ENCODE measurements at places on chromosomes 2 and 18.

DNA sequence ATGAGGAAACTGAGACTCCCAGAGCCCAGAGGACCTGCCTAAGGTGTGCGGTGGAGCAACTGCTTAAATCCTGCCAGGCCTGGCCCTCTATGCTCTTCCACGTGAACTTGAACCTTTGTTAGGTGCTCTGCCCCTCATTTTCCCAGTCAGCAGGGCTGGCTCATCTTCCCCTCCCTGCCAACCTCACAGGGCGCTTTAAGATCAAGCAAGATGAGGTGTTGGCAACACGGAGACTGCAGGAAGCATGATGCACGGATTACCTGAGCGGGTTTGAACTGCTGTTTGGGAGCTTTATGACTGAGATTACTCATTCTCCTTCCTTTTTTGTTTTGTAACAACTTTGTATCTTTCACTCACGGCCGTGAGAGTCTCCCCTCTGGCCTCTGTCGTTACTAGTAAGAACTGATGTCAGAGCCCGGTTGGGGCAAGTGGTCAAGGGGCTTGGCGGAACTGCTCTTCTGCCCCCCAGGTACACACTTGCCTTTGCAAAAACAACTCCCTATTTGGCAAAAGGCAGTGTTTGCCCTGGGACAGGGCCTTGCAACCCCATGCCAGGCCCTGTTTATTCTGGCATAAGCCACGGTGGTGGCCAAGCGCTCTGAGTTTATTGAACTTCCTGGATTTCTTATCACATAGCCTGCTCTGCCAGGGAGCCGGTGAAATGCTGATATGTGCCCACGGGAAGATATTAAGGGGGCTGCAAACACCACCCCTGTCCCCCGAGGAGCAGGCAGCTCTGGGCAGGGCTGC is 127.8 kb downstream of the INHBB start:
- no peak for DNase-seq

- DNase-seq = no peak
Observed at GRCh38 chr2:231743376-231744116, 35.2 kb downstream of the PTMA start.

GRCh38 chr2:112836163-112836560 is 417 bp downstream of the IL1B start:
- no peak for DNase-seq

DNA sequence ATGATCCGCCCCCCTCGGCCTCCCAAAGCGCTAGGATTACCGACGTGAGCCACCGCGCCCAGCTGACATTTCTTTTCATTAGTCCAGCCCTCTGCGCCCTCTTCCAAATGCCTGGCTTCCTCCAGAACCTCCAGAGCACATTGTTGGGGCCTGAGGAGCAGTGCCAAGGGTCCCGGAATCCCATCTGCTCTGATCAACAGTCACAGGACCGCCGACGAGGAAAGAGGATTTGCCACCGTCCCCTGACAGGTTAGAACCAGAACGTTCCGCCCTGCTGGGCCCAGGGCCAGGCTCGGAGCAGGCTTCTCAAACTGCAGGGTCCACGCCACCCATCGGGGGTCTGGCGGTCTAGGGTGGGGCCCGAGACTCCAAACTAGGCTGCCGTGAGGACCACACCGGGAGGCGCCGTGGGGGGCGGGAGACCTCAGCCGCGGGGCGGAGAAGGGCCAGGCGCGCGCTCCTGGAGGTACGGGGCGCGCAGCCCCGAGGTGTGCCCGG is 36.9 kb upstream of the ITM2C start:
- DNase-seq = no peak

DNA sequence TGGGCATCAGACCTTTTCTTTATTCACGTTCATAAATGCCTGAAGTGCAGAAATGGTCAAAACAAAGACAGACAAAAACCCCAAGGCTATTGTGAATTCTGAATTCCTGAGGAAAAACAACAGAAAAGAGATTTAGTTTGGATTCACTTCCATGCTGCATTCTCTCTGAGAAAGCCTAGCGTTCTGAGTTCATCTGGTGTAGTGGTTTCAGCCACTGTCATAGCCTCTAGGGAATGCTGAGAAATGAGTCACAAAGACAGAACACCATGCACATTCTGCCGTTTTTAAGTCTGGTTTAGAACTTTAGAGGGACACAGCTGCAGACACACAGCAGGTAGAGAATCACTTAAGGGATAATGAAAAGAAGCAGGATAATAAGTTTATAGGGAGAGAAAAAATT is 93.8 kb downstream of the LRP1B start:
- DNase-seq = no peak

DNA sequence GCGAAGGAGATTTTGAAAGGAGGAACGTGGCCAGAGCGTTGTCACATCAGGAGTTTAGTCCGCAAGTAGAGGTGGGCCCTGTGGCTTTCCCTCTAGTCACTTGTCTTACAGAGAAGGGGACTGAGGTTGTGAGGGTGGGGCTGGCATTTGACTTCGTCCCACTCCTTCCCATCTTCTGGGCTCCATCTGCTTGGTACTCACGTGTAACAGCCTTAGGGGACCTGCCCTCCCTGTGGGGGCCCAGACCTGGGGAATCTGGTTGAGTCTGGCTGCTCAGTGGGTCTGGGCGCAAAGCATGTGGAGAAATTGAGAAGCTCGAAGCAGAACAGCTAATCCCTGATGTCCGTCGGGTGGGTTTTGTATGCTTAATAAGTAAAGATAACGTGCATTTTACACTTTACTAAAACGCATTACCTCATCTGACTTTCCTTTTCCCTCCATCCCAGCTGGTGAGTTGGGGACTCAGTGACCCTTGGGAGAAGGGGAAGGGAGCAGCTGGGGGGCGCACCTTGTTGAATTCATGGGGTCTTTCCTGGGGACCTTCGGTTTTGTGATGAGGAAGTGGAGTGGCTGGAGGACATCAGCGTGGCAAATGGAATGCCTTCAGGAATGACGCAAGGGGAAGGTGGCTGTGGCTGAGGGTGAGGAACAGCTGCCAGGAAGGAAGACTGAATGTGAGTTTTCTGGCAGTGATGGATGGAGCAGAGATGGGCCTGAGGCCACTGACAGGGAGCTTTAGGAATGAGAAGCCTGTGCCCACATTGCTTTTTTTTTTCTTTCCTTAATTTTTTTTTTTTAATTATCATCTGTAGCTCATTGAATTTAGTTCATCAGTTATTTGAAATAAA is 44.8 kb downstream of the ASAP2 start:
- DNase-seq = no peak

GRCh38 chr2:203873461-203873860 is 5.9 kb downstream of the CTLA4 start:
- no peak for DNase-seq
